ENCODE measurements at places on chromosomes 1 and 21.

GRCh38 chr1:146016891-146017290 lies 4.6 kb downstream of the HJV start:
- DNase-seq: no peak

- no peak for DNase-seq
Observed at GRCh38 chr1:165564561-165564960, 20.8 kb downstream of the LRRC52 start.

DNA sequence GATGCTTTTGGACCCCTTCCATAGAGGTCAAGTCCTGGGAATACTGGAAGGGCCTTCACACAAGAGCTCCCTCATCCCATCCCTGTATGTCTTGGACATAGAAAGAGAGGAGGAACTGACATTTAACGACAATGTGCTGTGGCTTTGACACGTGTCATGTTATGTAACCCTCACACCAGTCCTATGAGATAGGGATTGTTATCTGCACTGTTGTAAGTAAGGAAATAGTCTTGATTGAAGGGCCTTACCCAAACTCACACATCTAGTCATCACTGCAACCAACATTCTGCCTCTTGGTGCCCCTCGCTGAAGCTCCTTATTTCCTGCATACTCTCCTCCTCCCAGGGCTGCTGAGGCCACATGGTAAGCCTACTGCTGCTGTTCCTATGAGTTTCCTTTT lies 63.7 kb upstream of the ANGPTL1 start:
- DNase-seq: no peak

GRCh38 chr1:92211166-92211565 lies 6.5 kb upstream of the C1orf146 start:
- no peak for DNase-seq

DNA sequence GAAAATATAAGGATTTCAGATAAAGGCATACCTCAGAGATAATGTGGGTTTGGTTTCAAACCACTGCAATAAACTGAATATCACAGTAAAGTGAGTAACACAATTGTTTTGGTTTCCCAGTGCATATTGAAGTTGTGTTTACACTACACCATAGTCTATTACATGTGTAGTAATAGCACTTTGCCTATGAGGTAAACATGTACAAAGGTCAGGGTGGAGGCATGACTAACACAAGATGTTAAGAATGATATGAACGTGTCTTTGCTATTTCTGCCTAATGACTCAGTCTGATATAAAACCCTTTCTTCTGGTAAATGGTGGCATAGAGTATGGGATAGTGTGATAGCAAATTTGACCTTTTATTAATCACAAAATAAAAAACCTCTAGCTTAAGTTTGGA lies 621.5 kb upstream of the ADGRL2 start:
- no peak for DNase-seq
